ENCODE measurements at places on chromosomes 4 and X.

DNA sequence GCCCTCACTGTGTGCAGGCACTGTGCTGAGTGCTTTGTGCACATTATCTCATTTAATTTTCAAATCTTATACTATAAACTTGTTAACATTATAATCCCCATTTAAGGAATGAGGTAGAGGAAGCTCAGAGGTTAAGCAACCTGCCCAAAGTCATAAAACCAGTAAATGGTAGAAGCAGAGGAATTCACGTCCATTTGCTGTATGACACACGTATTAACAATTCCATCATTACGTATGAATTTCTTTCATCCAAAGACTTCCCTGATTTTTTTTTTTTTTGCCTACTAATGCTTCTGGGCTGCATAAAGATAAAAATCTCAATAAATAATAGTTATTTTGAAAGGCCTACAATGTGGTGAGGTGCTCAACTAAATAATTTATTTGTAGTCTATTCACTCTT, 64.5 kb upstream of the H2AZ1 start:
- no peak for DNase-seq

DNA sequence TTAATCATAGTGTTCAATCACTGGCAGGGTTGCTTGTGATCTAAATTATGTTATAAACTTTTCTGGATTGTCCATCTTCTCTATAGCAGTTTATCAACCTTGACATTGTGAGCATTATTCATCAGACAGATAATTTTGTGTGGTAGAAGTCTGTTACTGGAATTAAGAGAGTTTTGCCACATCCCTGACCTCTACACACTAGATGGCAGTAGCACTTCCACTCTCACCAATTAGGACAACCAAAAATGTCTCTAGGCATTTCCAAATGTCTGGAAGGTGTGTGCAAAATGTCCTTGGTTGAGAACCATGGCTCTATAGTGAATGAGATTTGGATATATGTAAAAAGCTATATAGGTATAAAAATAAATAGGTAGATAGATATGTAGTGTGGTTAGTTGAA, 324.1 kb upstream of the FAM47C start:
- DNase-seq, result no peak

GRCh38 chr4:13543032-13543838, 1.1 kb downstream of the NKX3-2 start:
- DNase-seq, result no peak

GRCh38 chr4:1365271-1366178, 18.5 kb downstream of the UVSSA start:
- peak; percentile 29 for DNase-seq

- no peak for DNase-seq
These were observed 22.1 kb downstream of the ANXA5 start for GRCh38 chr4:121674696-121675095.

DNA sequence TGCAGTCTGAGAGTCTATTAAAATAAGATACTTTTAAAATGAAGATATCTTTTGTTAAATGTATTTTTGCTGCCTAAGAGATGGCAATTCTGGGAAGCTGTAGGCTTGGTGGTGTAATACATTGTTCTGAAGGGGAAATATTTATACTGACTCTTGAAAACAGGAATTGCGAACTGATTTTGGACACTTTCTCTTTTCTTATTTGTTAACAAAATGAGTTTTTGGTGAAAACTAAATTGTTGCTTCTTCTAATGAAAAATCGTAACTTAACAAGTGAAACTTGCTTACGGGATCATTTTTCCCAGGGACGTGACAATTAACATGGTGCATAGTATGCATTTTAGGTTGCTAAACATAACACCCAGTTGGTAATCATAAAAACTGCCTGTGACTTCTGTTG, 71.0 kb downstream of the RAPGEF2 start:
- no peak for DNase-seq

DNA sequence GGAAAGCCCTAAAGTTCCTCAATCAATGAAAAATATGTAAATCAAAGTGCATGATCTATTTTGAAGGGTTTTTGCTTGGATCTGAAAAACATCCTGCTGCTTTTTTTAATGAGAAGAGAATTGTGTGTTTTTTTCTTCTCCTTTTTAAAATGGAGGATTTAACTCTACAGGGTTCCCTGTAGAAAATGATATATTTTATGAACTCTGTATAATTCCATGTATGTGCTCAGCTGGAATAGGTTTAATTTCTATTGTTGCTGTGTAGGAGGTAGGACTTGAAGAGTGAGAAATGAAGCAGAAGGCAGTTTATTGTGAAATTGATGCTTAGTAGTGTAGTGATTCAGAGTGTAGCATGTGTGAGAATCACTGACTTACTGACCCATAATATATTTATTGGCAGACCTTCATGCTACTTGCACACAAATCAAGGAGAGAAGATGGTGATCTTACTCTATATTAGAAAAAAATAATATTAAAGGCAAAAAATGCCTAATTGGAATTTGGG, 286.8 kb upstream of the FSTL5 start:
- no peak for DNase-seq

GRCh38 chrX:53249408-53250042, 24.5 kb upstream of the KDM5C start:
- DNase-seq, result no peak

GRCh38 chr4:173039617-173040577, 128.7 kb upstream of the GALNT7 start:
- no peak for DNase-seq

- no peak for DNase-seq
These were observed 10.1 kb downstream of the PAPSS1 start for GRCh38 chr4:107709916-107710315.

DNA sequence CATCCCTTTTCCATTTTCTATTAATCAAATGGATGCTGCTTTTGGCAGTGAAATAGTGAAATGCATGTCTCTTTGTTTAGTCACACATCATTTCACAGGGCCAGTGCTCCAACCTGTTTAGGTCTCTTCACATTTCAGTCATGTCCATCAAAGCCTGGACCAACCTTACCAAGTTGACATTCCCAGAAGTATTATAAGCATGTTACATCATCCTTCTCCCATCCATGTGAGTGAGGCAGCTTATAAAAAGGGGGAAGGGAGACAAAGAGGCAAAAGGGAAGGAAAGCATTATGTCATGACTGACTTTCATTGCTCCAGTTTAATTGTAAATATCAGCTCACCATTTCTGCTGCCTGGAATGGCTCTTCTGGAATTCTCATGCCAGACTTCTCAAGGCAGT, 94.4 kb downstream of the NWD2 start:
- DNase-seq, result no peak

DNA sequence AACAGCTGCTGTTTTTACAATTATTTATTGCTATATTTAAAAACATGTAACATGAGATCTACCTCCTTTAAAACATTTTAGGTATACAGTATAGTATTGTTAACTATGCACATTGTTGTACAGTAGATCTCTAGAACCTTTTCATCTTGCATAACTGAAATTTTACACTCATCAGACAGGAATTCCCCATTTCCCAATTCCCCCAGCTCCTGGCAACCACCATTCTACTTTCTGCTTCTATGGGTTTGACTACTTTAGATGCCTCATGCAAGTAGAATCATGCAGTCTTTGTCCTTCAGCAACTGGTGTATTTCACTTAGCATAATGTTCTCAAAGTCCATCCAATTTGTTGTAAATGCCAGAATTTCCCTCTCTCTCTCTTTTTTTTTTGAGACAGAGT, 9.7 kb upstream of the LSM6 start:
- no peak for DNase-seq

GRCh38 chr4:164977243-164978164, at the start of gene TRIM61:
TSS of gene TRIM61 (minus strand) at chr4:164977657. CDS start at chr4:164970002, 7,655 bp downstream.
- peak; percentile 83 for DNase-seq

GRCh38 chr4:68184923-68185322, 55.3 kb upstream of the TMPRSS11F start:
- no peak for DNase-seq

DNA sequence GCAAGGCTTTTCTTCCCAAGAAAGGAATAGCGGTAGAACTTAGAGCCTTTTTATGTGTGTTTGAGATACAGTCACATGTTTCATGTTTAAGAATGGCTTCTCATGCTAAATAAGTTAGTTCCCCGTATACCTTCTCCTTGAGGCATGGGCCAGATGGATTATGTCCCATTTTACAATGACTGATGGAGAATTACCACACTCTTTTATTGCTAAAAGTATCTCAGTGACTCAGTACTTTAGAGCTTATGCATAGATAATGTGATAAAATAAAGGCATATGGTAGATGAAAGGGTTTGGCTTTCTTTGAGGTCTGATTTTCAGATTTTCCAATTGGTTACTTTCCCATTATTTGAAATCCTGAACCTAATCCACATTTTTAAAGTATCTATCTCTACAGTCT, 121.8 kb upstream of the BMPR1B start:
- no peak for DNase-seq

- no peak for DNase-seq
These were observed 75.9 kb upstream of the CITED1 start for GRCh38 chrX:72381439-72382201.

DNA sequence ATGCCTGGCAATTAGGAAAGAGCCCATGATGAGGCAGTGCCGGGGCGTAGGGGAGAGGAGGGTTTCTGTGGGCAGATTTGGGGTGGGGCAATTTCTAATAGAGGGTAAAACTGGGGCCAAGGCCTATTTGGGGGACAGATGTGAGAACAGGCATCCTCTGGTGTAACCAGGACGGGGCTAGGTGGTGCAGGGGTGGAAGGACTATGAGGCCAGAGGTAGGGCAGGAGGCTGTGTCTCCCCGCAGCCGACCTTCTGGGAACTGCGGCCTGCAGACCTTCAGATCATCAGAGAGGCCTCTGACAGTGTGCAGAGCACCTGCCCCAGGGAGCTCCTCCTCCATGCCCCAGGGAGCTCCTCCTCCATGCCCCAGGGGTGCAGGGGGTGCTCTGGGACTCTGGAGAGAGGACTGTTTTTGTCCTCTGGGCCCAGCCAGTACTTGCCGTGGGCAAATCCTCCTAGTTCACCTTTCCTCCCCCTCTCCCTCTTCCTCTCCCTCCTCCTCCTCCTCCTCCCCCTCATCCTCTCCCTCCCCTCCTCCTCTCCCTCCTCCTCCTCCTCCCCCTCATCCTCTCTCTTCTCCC, 101.9 kb downstream of the SORCS2 start:
- peak; percentile 30 for DNase-seq

GRCh38 chr4:7620814-7621176, 186.1 kb upstream of the PSAPL1 start:
- no peak for DNase-seq

DNA sequence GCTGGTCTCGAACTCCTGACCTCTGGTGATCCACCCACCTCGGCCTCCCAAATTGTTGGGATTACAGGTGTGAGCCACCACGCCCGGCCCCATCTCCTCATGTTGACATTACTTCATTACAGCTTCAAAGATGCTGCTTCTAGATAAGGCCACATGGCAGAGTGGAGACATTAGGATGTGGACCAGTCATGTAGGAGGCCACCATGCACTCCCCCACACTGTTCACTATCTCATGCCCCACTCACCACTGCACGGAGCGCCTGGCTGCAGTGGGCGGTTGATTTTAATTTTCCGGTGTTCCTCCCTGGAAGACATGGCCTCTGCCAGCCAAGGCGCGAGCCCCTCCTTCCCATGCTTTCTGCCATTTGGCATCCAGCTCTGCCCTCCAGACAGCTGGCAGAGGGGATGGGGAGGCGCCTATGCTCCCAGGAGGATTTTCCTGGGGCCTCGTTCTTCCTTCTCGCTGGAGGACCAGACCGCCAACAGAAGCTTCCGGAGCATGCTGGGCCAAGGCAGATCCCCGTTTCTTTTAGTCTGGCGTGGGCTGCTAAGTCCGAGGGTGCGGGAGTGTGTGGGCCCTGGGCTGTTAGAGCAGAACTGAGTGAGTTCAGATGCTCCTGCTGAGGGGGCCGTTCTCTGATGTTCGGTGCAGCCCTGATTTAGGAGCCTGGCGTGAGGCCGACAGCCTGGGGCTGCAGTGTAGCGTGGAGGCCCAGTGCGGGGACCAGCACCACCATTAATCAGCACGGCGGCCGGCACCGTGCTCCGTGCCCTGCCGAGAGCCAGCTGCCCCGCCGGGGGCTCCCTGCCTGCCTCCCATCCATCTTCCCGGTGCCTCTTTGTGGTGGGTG, 93.1 kb downstream of the SORCS2 start:
- no peak for DNase-seq

DNA sequence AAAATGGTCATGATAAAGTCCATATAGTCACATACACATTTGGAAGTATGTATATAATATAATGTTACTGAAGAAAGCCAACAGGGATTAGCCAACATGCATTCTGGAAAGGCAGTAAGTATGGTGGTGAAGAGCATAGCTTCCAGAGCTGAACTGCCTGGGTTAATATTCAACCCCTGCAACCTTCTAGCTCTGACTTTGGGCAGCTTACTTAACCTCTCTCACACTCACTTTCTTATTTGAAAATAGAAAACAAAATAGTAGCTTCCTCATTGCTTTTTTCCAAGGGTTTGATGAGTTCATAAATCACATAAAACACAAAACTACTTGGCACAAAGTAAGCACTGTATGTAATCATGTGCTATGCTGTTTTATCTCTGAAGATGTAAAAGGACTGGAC, 216.4 kb downstream of the CHIC2 start:
- DNase-seq, result no peak

GRCh38 chr4:152594978-152595925, 59.4 kb upstream of the FBXW7 start:
- DNase-seq, result no peak
